Activated CD4-positive, CD25-positive, alpha-beta regulatory T cell (primary cell): ENCODE measurements at places on chromosomes 13 and 19.
A peak's percentile ranks its signal among the peaks of the same experiment; 100 is the strongest.

DNA sequence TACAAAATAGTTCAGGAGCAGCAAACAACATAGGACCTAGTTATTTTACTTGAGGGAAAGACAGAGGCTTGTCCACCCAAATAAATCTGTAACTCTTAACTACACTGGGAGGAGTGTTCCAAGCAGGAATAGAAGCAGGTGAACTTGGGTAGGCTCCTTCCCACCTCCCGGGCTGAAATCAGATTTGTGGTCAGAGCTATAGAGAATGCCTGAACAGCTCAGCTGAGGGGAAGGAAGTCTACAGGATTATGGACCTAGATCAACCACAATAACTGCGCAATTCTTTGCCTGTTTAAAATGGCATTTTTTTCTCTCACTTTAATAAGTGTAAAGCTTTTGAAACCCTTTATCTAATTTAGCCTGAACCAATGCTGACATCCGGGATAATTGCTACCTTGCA, 73.5 kb upstream of the IRS2 start:
- DNase-seq, result no peak

DNA sequence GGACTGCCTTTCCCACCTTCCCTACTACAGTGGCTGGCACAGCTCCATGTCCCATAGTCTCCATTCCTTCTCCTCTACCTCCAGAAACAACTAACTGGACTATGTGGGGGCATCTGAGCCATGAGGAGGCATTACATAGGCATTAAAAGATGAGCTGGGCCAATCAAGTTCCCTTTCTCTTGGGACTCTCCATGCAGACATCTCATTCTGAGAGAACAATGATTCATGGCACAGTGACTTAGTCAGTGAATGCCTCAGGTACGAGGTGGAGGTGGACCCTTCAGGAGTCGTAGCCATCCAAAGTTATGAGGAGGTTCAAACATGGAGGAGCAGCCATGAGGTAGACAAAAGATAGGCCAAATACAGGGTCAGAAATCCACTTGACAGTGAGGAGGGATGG, 70.0 kb downstream of the GPC6 start:
- no peak for DNase-seq

- no peak for DNase-seq
Measured at GRCh38 chr13:83216479-83217245, 665.6 kb downstream of the SLITRK1 start.

GRCh38 chr19:33521480-33522370, at the start of gene PEPD:
Gene PEPD, minus strand, starts transcription at chr19:33521791. Its CDS starts 31 bp downstream, at chr19:33521760.
- peak; percentile 88 for DNase-seq

- DNase-seq, result no peak
Measured at GRCh38 chr13:98843482-98843877, 91.0 kb upstream of the SLC15A1 start.

GRCh38 chr13:29292045-29292444, 303.4 kb downstream of the SLC7A1 start:
- no peak for DNase-seq

- DNase-seq, result no peak
Measured at GRCh38 chr13:25738342-25739196, 313.2 kb downstream of the SHISA2 start.

- DNase-seq, result no peak
Measured at GRCh38 chr19:16807549-16808284, 21.5 kb upstream of the SIN3B start.

DNA sequence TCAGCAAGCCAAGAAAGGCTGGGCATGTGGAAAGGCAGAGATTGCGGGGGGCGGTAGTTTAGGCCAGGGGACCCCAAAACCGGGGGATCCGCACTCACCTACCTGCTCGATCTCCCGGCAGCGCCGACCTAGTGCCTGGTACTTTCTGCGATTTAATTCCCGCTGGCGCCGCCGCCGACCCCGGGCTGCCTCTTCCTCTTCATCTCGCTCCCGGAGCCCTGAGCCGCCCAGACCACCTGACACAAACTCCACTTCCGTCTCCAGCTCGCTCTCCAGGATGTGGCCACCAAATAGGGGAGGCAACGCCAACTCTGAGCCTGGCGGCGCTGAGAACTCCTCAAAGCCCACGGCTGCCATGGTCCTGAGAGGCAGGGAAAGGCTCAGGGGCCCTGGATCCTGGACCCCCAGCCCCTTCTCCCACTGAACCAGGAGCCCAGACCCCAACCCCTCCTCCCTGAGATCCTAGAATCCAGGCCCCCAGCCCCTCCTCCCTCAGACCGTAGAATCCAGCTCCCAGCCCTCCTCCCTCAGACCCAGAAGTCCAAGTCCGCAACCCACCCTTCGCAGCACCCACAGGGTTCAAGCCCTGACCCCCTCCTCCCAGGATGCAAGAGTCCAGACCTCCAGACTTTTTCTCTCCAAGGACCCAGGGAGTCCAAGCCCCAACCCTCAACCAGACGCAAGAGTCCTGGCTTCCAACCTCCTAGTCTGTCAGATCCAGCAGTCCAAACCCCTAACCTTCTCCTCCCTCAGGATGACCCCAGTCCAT, 933 bp downstream of the TFPT start:
- no peak for DNase-seq

DNA sequence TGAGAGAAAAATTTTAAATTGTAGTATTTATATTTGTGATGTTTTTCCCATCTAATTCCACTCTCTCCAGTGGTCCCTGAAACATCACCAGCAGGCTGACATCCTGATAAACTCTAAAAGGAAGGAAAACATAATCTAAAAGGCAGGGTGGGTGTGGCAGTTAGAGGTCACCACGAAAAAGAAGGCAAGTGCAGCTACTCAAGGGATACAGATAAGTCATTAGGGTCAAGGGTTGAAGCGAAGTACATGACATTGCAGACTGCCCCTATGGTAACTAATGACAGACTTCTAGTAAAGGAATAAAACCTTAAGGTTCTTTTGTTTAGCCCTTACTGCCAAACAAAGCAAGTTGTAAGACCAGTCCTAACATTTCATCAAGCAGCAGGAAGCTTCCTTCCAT, 6.0 kb upstream of the NEK3 start:
- DNase-seq, result no peak

DNA sequence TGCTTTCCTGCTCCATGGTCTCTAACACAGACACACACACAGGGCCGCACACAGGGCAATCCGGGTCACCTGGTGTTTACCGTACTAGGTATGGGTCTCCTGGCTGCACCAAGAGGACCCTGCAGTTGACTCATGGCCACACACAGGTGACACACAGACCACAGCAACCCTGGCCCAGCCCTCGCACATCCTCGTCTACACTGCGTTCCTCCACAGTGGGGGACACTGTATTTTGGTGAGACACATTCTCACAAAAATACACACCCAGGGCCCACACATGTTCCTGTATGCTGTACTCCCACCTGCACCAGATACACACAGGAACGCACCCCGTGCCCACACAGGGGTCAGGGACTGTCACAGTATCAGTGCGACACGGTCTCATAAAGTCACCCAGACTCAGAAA, 12.8 kb downstream of the PDE4A start:
- no peak for DNase-seq

DNA sequence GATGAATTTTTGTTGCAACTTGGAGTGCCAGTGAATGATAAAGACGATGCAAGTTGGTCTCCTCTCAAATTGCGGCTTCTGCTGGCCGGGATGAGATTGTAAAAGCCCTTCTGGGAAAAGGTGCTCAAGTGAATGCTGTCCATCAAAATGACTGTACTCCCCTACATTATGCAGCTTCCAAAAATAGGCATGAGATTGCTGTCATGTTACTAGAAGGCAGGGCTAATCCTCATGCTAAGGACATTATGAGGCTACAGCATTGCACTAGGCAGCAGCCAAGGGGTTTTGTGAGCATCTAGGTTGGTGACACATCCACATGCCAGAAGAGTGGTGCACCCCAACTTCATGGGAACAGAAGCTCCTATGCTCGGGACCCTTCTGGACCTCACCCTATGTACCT, 22.2 kb upstream of the KLF5 start:
- no peak for DNase-seq

- DNase-seq, result no peak
Measured at GRCh38 chr19:9727644-9728043, 40.9 kb downstream of the ZNF846 start.

GRCh38 chr19:2101417-2102335, 5.0 kb downstream of the IZUMO4 start:
- DNase-seq, result no peak

DNA sequence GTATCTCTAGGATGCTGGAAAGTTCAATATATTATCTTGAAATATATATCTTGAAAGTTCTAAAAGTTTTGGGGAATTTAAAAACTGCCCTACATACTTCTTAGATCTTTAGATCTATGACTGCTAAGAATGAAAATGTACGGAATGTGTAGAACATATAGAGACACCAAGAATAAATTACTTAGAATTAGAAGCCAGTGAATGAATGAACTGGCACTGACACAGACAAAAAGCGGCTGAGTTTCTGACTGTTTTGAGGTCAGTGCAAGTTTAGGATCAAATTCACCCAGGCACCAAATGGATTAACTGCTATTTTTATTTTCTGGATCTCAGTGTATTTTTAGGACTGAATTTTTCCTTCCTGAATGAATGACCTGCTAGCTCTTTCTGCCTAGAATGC, 411.2 kb downstream of the KCTD12 start:
- DNase-seq, result no peak

GRCh38 chr13:75761369-75761768, 125.2 kb downstream of the LMO7 start:
- DNase-seq, result no peak

- no peak for DNase-seq
Measured at GRCh38 chr13:19810996-19811881, 28.5 kb upstream of the PSPC1 start.

- DNase-seq, result no peak
Measured at GRCh38 chr13:44116562-44117332, 237.0 kb downstream of the LACC1 start.

DNA sequence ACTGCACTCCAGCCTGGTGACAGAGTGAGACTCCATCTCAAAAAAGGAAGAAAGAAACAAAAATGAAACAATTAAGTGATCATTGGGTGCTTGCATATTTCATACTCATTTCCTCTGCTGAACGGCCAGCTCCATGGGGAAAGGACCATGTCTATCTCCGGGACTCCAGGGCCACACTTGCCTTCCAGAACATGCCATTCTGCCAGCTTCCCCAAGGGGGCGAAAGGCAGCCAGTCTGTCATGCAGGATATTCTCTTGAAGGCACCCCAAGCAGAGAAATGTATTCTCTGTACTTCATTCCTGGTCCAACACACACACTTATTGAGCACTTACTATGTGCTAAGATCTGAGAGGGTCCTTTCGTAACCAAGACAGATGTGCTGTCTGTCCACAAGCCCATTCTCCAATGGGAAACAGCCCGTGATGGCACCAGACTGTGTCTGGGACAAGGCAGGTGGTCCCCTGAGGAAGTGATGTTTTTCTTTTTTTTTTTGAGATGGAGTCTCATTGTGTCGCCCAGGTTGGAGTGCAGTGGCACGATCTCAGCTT, 10.2 kb upstream of the CARM1 start:
- no peak for DNase-seq

GRCh38 chr19:38849860-38850435, at the start of gene HNRNPL:
Gene HNRNPL, minus strand, starts transcription at chr19:38849986. Its CDS starts 20 bp downstream, at chr19:38849966.
- DNase-seq, result peak; percentile 100

DNA sequence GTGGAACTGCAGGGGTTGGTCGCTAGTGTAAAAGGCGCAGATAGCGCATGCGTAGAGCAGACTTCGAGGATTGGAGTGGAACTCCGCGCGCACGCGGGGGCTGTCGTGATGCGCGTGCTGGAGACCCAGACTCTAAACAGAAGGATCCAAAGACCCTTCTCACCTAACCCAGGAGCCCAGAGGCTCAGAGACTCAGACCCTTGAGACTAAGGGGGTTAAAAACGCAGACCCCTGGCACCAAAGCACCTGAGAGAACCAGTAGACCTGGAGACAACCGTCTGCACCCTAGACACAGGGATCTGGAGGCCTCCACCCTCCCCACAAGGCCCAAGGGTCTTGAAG, 567 bp upstream of the CTU1 start:
- no peak for DNase-seq

DNA sequence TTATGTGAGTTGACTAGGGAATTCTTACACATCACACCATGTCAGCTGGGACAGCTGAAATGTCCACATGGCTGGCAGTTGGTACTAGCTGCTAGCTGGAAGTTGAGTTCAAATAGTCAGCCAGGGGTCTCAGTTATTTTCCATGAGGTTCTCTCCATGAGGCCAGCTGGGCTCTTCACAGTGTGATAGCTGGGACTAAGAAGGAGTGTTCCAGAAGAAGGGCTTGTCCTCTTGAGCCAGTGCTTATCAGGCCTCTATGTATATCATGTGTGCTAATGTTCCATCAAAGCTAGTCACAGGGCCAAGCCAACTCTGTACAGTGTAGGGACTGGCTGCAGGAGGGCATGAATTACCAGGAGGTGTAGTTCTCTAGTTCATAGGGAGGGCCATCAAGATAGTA, 11.8 kb downstream of the USPL1 start:
- no peak for DNase-seq

DNA sequence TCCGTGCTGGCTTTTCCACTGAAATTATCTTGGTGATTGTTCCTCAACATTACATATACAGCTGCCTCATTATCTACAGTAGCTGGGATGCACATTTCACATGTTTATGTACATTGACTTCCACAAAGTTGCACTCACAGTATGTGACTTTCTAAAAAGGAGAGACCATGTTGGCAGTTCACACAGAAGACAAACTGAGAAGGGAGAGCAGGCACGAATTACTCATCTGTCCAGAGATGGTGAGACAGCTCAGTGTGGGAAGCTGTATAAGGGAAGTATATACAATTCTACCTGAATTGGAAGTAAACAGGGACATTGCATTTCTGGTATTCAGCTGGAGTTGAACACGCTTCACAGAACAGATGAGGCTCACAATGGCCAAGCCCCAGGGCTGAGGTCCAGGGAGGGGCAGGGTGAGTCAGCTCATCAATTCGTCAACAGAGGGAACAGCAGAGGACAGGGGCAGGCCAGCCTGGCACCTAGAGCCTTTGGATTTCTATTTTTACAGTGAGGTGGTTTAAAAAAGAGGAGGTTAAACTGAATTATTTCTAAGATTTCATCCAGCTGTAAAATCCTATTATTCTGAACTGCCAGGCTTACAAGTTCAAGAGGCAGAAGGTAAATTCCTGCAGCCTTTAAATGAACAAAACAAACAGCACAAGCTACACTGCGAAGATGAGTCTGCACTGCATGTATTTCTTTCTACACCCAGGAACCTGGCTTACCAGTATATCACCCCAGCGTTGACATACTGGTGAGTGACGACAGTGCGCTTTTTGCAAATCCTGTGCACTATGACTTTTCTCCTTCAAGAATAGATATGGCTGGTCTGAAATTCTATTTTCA, 9.8 kb downstream of the PARP4 start:
- no peak for DNase-seq

- no peak for DNase-seq
Measured at GRCh38 chr19:9842834-9843625, 7.9 kb downstream of the PIN1 start.

GRCh38 chr19:35236638-35237400, 8.3 kb upstream of the FAM187B start:
- no peak for DNase-seq
